ENCODE measurements at places on chromosomes 3 and 15.

GRCh38 chr3:150264561-150265279, 143.4 kb upstream of the TSC22D2 start:
- DNase-seq = no peak

- no peak for DNase-seq
Measured at GRCh38 chr3:18402239-18402799, 22.8 kb downstream of the SATB1 start.

GRCh38 chr15:43919540-43920253, 92.9 kb downstream of the WDR76 start:
- DNase-seq = no peak

DNA sequence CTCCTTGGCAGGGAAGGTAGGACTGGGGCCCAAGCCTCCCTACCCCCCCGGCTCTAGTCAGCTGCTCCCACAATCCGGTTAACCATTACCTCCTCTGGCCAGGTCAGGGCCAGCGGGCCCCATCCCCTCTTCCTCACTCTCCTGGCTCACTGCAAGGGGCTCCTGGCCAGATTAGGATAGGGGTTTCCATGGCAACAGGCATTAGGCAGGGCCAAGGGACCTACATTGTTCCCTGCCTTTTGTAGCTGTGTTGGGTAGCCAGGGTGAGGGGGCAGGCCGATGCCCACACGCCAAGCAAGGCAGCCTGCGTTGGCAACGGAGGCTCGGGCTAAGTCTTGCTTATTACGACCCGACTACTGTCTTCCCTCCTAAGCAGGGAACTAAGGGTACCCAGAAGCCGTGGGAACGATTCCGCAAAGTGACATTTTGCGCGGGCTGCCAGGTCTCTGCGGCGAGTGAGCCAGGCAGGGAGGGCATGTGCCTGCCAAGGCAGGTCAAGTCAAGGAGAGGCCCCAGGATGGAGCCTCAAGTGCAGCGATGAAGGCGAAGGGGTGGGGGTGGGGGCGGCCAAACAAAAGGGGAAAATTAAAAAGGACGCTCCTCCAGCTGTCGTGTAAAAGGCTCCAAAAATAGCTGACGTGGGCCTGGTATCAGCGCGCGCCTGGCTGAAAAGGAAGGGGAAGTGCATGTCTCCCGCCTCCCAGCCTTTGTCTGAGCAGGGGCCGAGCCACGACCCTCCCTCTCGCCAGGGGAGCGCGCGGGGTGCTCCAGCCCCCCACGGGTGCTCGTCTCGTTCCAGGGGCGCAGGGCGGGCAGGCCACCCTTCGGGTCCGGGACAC, 919 bp downstream of the IDH2 start:
- DNase-seq = peak; percentile 57

DNA sequence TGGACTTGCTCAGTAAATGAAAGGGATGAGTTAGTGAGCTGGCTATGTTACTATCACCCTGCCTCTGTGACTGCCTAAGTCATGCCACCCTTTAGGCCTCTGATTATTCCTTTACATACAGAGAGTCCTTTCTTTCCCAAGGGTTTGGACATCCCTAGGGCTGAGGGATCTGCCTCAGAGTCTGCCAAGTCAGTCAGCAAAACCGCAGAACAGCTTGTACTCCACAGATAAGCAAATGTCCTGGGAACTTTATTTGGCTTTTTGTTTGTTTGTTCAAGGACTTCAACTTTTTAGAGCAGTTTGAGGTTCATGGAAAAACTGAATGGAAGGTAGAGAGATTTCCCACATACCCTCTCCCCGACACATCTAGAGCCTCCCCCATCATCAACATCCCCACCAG, 82.6 kb upstream of the TRIM42 start:
- no peak for DNase-seq

DNA sequence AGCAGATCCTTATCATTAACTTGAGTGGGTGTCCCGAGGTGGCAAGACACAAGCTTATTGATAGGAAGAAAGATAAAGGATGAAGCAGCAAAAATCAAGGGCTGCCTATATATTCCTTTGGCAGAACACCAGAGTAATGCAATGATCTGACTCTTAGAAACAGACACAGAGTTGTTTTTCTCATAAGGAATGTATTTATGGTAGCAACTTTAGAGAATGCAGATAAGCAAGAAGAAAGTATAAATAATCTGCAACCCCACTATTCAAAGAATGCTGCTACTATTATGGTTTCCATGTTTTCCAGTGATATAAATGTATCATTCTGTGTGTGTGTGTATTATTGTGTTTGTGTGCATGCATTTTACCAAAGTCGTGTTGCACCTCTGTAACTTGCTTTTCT, 208.3 kb downstream of the THSD4 start:
- DNase-seq = no peak

DNA sequence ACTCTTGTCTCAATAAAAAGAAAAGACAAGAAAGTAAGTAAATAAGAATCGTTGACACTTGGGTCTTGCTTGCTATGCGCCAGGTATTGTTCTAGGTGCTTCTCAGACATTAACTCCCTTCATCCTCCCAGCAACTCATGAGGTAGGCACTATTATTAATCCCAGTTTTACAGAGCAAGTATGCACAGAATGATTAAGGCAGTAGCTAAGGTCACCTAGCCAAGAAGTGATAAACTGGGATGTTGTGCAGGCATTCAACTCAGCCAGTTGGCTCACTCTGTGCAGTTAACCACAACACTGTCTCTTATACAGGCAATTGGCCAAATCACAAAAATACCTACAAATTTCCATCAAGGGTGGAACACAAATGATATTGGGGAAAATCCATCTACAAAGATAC, 1.7 kb upstream of the C3orf33 start:
- no peak for DNase-seq

DNA sequence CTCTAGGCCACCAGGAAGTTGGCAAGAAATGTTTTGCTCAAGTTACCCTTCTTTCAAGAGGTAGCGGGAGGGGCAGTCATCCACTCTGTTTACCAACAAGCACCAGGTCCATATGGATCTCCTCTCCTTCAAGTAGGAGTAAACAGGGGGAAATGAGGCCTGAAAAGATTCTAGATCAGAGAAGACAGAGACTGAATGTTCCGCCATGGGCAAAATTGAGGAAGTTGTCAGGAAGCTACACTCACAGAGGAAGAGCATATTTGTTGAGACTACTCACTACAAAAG, 81.6 kb downstream of the KLF15 start:
- DNase-seq = no peak

GRCh38 chr3:136994772-136995516, 37.2 kb downstream of the IL20RB start:
- no peak for DNase-seq

DNA sequence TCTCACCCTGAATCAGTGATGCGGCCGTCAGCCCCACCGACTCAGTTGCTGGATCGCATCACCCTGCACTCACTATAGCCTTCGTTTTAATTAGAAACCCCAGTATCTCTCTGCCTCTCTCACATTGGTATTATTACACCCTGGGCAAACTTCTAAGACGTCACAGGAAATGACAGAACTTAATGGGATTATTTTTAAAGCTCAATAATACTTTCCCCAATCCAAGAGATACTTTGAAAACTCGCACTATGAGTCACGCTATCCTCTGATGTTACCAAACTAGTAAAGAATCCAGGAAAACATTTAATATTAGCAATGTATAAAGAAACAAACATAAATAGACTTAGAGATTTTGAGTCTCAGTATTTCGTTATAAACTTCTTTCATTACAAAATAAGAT, 36.6 kb downstream of the RUBCN start:
- DNase-seq = no peak

- DNase-seq = no peak
Measured at GRCh38 chr3:39082666-39083313, 24.6 kb downstream of the GORASP1 start.

GRCh38 chr3:151391720-151392119, 7.2 kb upstream of the P2RY12 start:
- no peak for DNase-seq

GRCh38 chr3:145681181-145681580, 479.8 kb downstream of the PLOD2 start:
- DNase-seq = no peak

DNA sequence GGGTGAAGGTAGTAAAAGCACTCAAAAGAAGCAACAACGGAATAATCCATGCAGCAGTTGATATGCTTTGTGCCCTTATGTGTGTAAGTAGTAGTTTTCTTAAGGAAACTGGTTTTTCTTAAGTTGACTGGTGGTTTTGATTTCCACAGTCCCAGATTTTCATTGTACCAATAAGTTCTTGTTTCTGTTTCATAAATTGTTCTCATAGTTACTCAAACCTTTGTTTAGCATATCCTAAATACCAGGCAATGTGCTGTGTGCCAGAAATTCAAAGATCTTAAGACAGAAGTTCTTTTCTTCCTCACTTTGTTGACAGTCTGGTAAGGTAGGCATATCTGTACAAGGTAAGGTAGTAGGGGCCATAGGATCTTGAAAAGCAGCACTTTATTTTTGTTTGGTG, 40.0 kb downstream of the DNAJC13 start:
- no peak for DNase-seq

- DNase-seq = no peak
Measured at GRCh38 chr15:67186688-67187087, 67.8 kb downstream of the AAGAB start.

- no peak for DNase-seq
Measured at GRCh38 chr3:188686324-188686723, 485.4 kb upstream of the TPRG1 start.

- peak; percentile 69 for DNase-seq
Measured at GRCh38 chr15:62847900-62848489, 194.6 kb upstream of the TPM1 start.

GRCh38 chr3:112097378-112097777, 11.2 kb downstream of the C3orf52 start:
- DNase-seq = no peak

DNA sequence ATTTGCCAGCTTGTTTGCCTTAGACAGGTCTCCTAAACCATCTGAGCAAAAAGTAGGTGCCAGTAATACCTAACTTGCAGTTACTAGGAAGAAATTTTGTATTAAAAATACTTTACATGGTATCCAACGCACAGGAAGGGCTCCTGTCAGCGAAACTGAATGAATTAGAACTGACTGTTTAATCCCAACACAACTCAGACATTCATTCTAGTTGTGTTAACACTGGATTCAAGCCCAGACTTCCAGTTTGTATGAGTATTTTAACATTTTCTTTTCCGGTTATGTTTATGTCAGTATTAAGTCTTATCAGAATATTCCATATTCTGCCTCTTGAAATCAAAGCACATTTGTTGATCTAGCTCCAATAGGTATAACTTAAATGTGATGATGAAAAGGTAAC, 82.0 kb upstream of the SOX2 start:
- no peak for DNase-seq

GRCh38 chr15:85477061-85477460, 96.7 kb downstream of the AKAP13 start:
- no peak for DNase-seq

GRCh38 chr3:44554626-44555592, at the start of gene ZKSCAN7:
ZKSCAN7 (plus strand) TSS chr3:44555193; CDS start chr3:44557048, 1,855 bp downstream.
- peak; percentile 85 for DNase-seq

- no peak for DNase-seq
Measured at GRCh38 chr3:42635111-42635510, 18.4 kb upstream of the ZBTB47 start.

GRCh38 chr15:63226966-63227401, 37.6 kb downstream of the RAB8B start:
- DNase-seq = no peak

- no peak for DNase-seq
Measured at GRCh38 chr3:146501752-146502151, 32.4 kb upstream of the PLSCR2 start.

- no peak for DNase-seq
Measured at GRCh38 chr15:59119625-59120024, 14.7 kb downstream of the CCNB2 start.

DNA sequence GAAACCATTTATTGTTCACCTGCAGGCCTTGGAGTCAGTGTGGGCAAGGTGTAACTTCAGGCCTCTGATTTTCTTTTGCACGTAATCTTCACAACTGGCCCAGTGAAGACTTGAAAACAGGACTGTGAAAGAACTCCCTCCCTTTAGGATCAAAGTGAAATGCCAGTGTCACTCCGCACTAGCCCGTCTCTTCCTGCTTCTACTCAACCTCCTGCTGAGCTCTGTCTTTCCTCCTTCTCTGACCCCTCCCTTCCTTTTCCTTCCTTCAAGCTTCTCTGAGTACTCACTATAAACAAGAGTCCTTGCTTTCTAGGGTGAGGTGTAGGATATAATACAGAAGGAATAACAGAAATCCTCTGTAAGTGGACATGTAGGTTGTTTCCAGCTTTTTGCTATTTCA, 28.5 kb downstream of the TMEM41A start:
- DNase-seq = no peak

DNA sequence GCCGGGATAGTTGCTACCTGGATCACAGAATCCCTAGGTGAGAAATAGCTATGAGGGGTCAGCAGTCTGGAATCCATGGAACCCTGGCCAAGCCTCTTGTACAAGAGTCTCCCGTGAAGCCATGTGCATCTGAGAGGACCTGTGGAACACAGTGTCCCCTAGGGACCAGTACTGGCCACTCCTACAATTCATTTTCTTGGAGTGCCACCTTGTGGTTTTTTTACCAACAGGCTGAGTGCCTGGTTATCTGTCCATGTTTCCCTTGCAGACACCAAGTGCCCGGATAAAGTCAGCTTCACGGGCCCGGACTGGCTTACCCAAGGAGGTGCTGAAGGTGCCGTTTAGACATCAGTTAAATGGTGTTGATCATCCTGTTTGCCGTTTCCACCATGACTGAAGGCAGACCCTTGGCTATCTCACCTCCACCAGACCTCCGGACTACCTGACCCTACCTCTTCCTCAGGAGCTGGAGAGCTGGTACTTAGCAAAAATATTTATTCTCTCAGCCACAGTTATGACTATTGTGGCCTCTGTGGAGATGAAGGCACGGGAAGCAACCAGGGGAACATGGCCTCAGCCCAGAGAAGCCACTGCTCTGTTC, 93.9 kb downstream of the RBPMS2 start:
- DNase-seq = peak; percentile 31

DNA sequence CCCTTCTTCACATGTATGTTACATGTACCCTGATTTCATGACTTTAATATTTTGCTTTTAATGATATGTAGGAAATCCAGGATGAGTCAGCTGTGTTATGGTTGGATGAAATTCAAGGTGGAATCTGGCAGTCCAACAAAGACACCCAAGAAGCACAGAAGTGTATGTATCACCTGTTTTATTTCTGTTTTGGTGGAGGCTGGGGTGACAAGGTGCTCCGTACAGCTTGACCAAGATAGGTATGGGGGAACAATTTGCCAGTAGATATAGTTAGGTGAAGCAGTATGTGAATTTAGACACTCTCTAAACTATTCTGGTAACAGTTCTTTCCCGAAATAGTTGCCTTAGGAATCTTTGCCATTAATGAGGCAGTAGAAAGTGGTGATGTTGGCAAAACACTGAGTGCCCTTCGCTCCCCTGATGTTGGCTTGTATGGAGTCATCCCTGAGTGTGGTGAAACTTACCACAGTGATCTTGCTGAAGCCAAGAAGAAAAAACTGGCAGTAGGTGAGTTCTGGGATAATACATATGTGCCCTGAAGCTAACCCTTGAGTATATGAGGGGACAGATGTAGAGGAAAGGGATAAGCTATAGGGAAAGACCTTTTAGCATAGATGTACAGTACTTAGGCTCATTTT, 63.7 kb upstream of the CRTC3 start:
- no peak for DNase-seq

GRCh38 chr3:185270262-185270955, 16.6 kb upstream of the EHHADH start:
- DNase-seq = peak; percentile 61
